Stimulated activated CD8-positive, alpha-beta memory T cell treated with anti-CD3 and anti-CD28 coated beads, Interleukin-15, amount 100 ng/mL, for 48 hours (primary cell): ENCODE measurements at places on chromosomes 13 and 19.

DNA sequence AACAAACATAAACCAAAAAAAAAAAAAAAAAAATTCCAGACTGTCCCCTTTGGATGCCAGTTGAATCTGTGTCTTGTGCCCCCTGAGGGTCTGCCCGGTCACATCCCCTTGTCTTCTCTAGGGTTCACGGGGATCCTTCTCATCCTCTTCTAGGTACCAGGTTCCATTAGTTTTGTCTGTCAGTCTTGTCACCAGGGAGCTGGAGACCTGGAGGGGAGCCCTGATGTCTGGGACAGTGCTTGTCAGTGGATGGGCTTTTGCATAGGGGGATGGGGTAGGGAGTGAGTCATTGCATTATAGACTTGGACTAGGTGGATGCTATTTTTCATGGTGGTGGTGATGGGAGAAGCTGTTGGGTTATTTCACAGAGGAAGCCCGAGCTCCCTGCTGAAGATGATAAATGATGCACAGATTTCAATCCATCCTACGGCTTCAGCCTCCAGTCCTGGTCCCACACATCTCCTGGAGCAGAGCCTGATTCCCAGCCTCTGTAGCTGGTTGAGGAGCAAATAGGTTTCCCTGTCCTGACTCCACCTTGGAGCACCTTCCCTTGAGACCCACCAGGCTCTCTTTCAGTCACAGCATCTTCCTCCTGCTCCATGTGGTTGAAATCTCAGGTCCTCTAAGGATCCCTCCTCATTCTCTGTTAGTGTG lies 26.0 kb downstream of the WTIP start:
- DNase-seq: no peak

- no peak for DNase-seq
These were observed 26.8 kb downstream of the CERS1 start for GRCh38 chr19:18869023-18869618.

- DNase-seq: no peak
These were observed 922 bp upstream of the ERVK3-1 start for GRCh38 chr19:58304255-58304654.

- DNase-seq: no peak
These were observed 70.0 kb downstream of the FOXO1 start for GRCh38 chr13:40596484-40596883.

GRCh38 chr13:74243637-74244526 lies 109.7 kb upstream of the KLF12 start:
- DNase-seq: no peak

DNA sequence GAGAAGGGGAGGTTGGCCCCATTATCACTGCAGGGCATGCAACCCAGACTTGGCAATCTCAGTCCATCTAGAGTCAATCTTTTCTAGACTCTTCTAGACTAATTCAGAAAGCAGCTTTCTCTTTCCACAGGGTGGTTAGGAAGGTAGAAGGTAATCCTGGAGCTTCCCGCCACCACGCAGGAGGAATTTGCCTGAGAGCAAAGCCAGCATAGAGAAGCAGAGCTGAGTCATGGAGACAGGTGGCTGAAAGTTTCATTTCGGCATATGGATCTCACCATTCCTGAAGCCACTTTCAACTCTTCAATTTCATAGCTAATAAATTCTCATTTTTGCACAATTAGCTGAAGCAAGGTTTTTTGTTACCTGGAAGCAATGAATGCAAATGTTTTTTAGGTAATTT lies 29.0 kb upstream of the FFAR2 start:
- DNase-seq: no peak

- DNase-seq: no peak
These were observed 81.1 kb upstream of the FLT1 start for GRCh38 chr13:28576067-28576466.

DNA sequence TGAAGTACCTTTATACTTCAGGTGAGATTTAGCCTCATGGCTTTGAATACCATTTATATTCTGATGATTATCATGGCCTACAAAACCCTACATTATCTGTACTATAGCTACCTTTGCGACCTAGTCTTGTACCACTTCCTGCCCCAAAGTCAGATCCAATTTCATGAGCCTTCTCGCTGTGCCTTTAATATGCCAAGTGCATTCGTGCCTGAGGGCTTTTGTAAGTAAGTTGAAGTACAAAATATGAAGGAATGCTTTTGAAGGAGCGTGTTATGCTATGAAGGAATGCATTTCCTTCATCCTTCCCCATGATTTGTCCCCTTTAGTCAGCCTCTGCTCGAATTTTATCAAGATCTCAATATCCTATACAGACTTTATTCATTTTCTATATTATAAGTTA lies 9.2 kb upstream of the RASL11A start:
- DNase-seq: no peak

- no peak for DNase-seq
These were observed 1979.9 kb upstream of the PRR20A start for GRCh38 chr13:55160867-55161266.

GRCh38 chr19:49142866-49143335 lies 12.3 kb downstream of the HRC start:
- DNase-seq: peak; percentile 76

- no peak for DNase-seq
These were observed 55.4 kb upstream of the USE1 start for GRCh38 chr19:17159466-17160393.

DNA sequence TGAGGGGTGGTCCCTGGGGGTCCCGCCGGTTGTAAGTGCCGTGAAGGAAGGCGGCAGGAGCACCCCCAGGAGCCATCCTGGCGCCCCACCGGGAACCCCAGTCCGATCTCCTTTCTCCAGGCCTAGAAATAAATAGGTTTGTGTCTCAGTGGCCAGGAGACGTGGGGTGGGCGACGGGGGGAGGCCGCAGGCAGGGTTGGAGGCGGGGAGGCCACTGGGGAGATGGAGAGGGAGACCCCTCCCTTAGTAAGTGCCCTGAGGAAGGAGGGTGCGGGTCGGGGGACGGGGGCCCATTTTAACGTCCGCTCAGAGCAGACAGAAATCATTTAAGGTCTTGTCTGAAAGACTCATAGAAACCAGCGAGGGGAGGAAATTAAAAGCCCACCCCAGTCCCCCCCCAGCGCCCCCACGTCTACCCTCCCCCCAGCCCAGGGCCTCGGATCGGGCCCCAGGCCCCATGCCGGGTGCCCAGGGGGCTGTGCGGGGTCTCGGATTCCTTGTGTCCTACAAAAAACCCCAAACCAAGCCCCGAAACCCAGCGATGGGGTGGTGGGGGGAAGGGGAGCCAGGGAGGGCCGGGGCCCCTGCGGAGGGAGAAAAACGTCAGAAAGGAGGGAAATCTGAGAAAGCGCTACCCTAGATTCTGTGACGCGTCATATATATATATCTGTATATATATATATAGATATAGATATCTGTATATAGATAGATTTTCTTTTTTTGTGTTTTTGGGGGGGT lies 19.6 kb downstream of the ZBTB7A start:
- DNase-seq: no peak

GRCh38 chr19:8088752-8089663 lies 36.4 kb downstream of the CCL25 start:
- no peak for DNase-seq

DNA sequence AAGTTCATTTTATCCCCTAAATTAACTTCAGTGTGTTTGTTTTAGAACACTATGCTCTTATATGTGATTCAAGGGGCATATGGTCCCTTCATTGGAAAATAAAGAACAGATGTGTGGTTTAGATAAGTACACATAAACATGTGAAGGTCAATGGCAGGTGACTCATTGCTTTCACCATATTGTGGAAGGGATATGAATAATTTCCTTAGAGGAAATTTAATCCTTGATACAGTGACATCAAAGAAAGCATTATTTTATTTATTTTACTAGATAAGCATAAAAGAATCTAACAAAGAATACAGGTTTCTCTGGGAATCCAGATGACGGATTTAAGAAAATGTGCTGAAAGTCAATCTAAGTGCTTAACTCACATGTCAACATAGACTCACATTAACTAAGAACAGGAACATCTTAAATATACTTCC lies 373.5 kb downstream of the KCTD12 start:
- DNase-seq: no peak

DNA sequence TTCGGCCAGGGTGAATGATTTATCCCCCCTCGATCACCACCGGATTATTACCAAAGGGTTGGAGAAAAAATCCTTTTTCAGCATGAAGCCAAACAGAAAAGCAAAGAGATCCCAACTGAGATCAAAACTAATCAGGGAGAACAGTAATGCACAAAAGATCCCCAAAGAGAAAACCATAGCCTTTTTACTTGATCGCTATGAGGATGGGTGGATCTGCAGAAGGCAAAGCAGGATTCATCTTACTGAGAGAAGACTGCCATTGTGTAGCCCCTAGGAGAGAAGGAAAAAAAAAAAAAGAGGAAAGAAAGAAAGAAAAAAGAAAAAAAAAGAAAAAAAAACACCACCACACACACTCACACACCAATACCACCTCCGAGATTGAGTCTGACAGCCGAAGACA lies at the start of gene FGF14:
Gene FGF14 (minus strand): TSS at position 283 of the 400 bp plus-strand sequence.
- DNase-seq: no peak

DNA sequence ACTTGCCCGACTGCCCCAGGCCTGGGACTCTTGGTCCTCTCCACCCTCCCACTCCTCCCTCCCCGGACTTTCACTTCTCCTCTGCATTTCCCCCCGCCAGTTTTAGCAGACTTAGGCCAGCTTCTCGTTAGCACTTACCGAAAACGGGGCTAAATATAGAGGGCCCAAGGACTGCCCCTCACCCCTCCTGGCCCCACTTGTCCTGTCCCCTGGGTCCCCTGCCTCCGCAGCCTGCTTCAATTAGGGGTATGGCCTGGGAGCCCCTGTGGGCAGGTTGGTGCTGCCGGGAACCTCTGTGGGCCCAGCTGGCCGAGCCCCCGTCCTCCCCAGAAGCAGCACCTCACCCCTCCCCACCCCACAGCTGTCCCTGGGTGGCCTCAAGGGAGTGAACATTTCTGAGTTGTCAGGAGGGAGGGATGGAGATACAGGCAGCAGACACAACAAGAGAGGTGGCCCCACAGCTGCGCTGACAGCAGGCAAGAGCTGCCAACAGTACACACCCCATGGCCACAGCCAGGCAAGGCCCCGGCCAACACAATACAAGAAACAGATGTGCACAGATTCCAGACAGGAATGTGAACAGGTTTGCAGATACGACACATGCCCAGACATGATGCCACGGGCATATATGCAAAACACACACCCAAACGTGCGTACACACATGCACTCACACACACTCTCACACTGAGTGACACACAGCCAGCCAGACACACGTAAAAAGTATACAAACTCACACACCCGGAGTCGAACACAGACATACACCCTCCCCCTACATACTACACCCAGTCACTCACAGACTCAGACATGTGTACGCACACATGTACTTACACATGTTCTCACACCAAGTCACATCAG lies 2.6 kb downstream of the POU2F2 start:
- no peak for DNase-seq

- DNase-seq: no peak
These were observed 25.0 kb downstream of the ATP8B3 start for GRCh38 chr19:1787116-1787515.

DNA sequence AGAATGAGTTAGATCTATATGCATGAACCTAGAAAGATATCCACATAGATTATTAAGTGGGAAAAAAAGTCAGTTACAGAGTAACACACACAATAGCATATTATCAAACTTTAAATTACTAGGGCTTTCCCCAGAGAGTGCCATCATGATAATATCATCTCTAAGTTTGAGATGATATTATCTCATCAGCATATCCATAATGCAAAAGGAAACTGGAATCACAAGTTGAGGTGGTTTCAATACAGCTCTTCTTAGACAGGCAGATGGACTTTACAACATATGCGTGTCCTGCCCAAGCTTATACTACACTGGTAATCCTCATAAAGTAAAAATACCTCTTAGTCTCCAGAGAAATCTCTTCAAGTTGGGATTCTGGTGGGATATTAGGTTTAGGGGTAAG lies 236.2 kb upstream of the SERP2 start:
- no peak for DNase-seq

DNA sequence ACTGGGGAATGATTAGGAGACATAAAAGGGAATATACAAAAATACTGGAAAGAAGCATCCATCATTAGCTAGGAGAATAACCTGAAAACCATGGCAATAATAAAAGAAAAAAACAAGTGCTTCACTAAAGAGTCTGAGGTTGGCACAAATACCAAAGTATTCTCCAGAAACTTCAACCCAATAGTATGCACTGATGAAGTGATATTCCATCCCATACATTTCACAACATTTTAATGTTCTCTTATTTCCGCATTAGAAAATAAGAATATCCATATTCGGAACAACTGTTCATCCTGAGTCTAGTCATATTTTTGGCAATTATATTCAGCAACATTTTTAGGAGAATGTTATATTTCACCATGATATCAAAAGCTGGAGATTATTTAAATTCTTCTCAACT lies 116.2 kb downstream of the POSTN start:
- no peak for DNase-seq

DNA sequence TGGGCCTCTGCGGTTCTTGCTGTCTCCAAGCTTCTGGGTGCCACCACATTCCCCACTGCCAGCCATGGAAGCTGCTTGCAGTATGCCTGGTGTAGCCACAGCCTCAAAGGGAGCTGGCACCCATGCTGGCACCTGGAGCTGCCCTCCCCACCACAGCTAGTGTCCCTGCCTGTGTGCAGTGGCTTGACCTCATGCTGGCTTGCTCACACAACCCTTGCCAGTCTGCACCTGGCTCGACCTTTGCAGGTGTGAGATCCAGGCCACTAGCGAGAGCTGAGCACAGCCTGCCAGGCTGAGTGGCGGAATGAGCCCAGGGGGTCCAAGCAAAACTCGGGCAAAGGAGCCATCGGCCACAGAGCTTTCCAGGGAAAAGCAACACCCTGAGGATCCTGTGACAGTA lies 236.7 kb upstream of the CSNK1A1L start:
- DNase-seq: no peak

GRCh38 chr13:99626461-99627082 lies 125.3 kb downstream of the TM9SF2 start:
- no peak for DNase-seq

GRCh38 chr19:31110336-31110735 lies 238.9 kb downstream of the TSHZ3 start:
- DNase-seq: no peak

DNA sequence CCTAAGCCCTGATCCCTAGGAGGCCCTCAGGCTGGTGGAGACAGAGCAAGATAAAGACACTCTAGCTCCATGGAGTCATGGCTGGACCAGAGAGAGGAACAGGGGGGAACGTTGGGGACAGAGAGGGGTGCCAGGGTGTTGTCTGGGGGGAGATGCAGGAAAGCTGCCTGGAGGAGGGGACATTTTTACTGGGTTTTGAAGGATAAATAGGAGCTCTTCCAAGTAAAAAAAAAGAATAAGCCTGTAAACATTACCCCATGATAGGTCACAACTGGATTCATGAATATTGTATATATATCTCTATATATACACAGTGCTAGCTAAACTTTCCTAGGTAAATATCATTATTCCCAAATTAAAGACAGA lies 714 bp downstream of the HSH2D start:
- no peak for DNase-seq
